Sciatic nerve (tissue), 2 donors: ENCODE measurements at places on chromosomes 5 and 9.

DNA sequence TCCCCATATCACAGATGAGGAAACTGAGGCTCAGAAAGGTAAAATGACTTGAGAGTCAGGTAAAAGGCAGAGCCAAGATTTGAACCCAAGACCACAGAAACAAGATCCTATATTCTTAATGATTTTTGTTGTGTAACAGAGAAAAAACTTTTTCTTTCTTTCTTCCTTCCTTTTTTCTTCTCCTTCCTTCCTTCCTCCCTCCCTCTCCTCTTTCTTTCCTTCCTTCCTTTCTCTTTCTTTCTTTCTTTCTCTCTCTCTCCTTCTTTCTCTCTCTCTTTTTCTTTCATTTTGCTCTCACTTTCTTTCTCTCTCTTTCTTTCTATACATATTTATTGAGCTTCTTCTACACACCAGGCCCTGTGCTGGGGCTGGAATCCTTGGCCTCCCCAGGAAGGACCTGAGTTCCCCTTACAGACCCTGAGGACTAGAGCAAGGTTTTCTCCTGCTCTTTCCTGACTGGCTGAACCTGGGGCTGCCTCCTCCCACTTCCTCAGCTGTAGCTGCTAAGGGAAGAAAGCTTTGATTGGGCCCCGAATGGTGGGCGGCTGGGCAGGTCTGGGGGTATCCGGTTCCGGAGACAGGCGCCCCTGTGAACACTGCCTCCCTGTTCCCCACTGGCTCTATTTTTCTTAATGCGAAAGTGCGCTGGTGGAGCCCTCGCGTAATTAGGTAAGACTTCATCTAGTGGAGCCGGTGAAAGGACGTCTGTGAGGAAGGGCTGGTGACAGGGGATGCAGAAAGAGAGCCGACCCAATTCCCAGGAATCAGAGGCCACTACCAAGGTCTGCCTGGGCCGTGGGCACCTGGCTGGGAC is 27.4 kb upstream of the KIF12 start:
- no peak for DNase-seq

DNA sequence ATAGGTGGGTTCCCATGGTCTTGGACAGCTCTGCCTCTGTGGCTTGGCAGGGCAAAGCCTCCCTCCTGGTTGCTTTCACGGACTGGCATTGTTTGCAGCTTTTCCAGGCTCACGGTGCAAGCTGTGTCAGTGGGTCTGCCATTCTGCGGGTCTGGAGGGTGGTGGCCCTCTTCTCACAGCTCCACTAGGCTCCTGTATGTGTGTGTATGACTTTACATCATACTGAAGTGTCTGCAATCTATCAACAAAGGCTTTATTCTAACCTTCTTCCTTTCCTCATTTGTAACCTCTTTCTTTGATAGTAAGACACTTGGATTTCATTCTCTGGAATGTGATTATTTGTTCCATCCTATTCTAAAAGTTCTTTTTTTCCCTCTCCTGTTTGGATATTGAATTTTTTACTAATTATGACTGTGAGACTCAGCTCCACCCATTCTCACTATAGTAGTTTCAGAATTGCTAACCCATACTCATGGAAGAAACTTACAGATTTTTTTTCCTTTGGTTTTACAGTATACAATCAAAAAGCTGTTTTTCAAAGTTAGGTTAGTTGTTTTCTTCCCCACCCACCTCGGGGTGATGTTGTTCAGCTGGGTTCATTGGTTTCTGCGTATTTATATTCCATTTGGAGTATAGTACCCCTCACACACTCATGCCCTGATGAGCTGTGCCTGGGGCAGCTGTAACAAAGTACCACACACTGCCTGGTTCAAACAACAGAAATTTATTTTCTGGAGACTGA is 144.6 kb upstream of the OTULINL start:
- DNase-seq: no peak

DNA sequence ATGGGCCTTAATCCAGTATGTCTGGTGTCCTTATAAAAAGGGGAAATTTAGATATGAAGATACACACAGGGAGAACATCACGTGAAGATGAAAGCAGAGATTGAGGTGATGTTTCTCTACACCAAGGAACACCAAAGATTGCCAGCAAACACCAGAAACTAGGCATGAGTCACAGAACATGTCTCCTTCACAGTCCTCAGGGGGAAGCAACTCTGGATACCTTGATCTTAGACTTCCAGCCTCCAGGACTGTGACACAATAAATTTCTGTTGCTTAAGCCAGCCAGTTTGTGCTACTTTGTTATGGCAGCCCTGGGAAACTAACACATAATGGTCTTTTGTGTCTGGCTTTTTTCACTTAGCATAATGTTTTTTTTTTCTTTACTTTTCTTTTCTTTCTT is 41.2 kb upstream of the STRBP start:
- DNase-seq: no peak

GRCh38 chr9:131839281-131840084 is 99.6 kb upstream of the RAPGEF1 start:
- DNase-seq: no peak

DNA sequence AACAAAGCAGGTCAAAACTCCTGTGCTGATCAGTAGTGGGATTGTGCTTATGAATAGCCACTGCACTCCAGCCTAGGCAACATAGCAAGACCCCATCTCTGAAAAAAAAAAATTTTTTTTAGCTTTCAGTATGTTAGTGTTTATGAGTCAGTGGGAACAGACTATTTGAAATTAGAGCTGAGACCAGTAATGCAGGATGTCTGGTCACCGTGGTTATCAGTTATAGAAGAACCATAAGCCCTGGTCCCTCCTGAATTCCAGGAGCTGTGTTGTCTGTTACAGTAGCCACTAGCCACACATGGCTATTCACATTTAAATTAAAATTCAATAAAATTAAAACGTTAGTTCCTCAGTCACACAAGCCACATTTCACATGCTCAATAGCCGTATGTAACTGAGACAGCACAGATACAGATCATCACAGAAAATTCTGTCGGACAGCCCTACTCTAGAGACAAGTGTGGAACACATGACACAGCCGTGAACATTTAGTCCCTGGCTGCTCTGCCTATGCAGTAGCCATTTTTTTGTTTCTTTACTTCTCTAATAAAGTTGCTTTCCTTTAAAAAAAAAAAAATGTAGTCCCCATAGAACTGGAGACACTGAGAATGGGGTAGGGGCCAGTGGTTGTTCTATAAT is 96.1 kb upstream of the SAP30L start:
- no peak for DNase-seq

GRCh38 chr5:131649161-131649560 is 14.1 kb upstream of the RAPGEF6 start:
- no peak for DNase-seq

- no peak for DNase-seq
Measured at GRCh38 chr9:4066682-4067081, 233.2 kb downstream of the GLIS3 start.

GRCh38 chr5:152855441-152855840 is 450.4 kb upstream of the NMUR2 start:
- DNase-seq: no peak

GRCh38 chr9:38178237-38178636 is 109.2 kb upstream of the SHB start:
- DNase-seq: no peak

- DNase-seq: no peak
Measured at GRCh38 chr5:170614065-170614490, 110.3 kb downstream of the KCNIP1 start.

DNA sequence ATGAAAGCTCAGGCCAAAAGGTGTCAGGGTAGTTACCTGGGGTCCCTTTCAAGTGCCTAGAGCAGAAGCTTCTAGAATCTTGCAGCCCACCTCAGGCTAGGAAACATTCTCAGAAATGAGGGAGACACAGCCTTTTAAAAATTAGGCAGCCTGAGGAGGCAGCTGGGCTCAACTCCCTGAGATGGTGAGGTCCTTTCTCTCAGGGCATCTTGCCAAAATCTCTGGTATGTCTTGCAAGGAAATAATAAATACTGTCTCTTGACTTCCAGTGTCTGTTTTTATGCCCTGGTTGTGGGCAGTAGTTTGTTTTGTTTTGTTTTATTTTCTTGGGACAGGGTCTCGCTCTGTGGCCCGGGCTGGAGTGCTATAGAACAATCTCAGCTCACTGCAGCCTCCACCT is 100.9 kb upstream of the APC start:
- no peak for DNase-seq

GRCh38 chr5:150155258-150156026 is at the start of gene PDGFRB:
PDGFRB (minus strand) TSS chr5:150155845; CDS start chr5:150137047, 18,798 bp downstream.
- DNase-seq: peak; percentile 95

DNA sequence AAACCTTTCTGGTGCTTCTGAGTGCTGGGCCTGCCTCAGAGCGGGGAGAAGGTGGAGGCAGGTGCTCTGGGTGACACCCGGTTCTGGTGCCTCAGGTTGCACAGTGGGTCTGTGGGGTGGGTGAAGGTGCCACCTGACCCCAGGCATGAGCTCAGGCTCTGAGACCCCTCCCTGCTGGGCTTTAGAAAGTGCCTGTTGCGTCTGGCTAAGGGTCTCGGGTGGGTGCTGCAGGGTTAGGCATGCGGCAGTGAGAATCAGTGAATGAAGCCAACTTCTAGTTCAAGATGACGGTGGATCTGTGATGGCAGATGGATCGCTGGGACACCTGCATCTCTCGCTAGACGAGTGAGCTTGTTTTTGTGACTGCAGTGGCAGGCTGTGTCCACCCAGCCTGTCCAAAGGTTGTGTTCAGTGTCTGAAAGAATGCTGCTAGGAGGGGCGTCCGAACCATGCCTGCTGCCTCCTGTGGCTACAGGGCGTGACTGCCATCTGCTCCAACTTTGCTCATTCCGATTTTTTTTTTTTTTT is 5.0 kb downstream of the SQSTM1 start:
- DNase-seq: no peak

GRCh38 chr9:132166599-132166998 is 4.7 kb downstream of the NTNG2 start:
- no peak for DNase-seq

DNA sequence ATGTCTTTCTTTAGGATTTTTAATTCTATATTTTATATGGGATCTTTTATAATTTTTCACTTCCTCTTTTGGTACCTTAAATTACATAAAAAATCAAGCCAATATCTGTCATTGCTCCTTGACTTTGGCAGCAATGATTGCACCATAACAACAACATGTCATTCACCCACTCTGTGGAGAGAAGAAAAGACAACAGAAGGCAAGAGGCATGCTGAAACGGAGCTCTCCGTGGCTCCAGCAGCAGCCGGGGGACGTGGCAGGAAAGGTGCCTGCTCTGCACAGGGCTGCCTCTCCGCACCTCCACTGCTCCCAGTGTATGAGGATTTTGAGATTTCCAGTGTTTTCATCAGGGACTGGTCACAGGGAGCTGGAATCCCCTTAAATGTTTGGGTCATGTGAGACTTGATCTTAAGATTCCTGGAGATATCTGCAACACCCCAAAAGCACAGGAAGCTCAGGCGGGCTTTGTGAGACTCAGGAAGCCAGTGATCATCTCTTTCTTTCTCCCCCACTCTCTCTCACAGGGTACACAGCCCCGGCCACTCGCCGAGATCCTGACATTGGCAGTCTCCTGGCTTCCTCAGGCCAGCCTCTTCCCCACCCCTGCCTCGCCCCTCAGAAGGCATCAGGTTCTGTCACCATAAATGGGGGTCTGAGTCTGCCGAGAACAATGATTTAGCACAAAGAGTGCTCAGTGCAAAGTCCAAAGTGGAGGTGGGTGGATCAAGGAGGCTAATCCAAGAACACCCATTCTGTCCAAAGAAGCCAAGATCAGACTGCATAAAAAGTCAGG is 74.6 kb downstream of the ACTL7B start:
- DNase-seq: no peak
